ENCODE measurements at places on chromosomes 11 and 22.

GRCh38 chr11:86571273-86571948, 101.0 kb downstream of the ME3 start:
- no peak for DNase-seq

- no peak for DNase-seq
Observed at GRCh38 chr11:7672276-7672959, 882 bp downstream of the CYB5R2 start.

- no peak for DNase-seq
Observed at GRCh38 chr11:63614136-63614671, at the start of gene PLAAT3. TSS of gene PLAAT3 (minus strand) at chr11:63614433. CDS start at chr11:63614014, 419 bp downstream.

GRCh38 chr11:47179655-47179991, 2.9 kb upstream of the ARFGAP2 start:
- no peak for DNase-seq

DNA sequence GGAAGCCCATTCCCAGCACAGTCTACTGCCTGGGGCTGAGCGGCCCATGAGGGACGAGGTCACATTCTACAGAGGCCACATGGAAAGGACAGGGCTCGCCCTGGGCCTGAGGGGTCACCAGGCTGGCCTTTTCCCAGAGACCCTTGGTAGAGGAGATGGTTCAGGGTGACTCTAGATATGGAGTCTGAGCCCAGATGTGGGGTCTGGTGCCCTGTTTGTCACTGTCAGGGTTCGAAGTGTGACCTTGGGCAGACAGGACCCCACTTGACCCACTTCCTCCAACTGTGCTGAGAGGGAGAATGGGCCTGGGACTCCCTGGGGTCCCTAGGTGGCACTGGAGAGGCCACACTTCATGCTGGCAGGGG, 81.0 kb downstream of the MYEOV start:
- no peak for DNase-seq

DNA sequence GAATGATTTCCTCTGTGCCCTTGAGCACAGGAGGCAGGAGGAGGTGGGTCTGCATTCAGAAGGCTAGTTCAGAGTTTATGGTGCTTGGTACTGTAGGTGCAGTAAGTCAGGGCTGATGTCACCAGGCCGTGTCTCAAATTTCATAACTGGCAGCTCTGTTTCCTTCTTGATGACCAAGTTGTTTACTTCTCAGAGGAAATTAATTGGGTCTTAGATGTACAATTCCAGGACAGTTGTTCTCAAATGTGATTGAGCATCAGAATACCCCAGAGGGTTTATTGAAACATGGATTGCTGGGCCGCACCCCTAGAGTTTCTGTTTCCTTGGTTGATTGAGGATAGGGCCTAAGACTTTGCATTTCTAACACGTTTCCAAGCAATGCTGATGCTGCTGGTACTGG, 6.2 kb downstream of the AMOTL1 start:
- no peak for DNase-seq

DNA sequence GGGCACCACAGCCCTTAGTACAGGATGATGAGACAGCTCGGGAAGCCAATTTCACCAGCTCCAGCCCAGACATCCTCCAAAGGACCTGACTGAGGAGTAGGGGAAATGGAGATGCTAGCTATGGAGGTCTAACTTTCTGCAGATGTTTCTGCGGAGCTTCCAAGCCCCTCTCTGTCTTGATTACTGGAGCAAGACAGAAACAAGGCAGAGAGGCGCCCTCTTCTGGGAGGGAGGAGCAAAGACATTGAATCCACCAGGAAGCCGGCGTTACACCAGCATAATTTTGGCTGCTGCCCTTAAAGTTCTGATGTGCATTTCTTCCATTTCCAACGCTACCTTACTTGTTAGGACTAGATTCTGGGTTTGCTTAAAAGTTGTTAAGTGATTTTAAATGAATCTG, 107.3 kb upstream of the HSD17B12 start:
- DNase-seq: no peak

- DNase-seq: no peak
Observed at GRCh38 chr11:75293903-75294302, 53.3 kb downstream of the TPBGL start.

- no peak for DNase-seq
Observed at GRCh38 chr11:79744941-79745340, 304.1 kb upstream of the TENM4 start.

- DNase-seq: no peak
Observed at GRCh38 chr11:129352676-129353075, 23.0 kb upstream of the BARX2 start.

- DNase-seq: no peak
Observed at GRCh38 chr11:110019675-110020074, 73.5 kb upstream of the ZC3H12C start.

DNA sequence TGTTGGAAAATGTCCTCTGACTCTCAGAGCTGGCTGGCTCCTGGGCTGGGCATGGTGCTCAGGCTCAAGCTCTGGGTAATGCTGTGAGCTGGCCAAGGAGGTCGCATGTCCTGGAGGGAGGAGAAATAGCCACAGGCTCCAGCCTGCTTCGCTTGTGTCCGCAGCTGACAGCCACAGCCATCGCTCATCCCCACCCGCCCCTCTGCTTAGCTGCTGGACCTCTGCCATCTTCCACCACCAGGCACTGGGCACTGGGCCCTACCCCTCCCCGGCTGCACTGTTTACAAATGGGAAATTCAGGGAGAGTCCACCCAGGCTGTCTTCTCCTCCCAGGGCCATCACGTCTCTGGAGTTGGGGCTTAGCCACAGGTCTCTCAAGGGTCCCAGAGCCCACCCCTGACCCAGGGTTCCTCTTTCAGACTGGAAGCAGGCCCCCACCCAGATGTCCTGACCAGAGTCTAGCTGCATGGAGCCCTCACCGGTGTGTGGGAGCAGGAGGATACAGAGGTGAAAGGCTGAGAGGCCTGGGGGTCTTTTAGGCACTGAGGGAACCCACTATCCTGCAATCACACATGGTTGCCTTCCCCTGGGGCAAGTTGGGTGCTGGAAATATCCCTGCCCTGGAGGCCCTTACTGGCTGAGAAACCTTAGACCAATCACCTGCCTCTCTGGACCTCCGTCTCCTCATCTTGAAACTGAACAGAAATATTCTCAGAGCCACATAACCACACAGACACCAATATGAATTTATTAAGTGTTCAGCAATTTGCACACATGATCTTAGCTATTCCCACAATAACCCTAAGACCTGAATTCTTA, 62.7 kb downstream of the CD82 start:
- no peak for DNase-seq

- DNase-seq: no peak
Observed at GRCh38 chr11:74953451-74953850, 4.4 kb downstream of the SPCS2 start.

- no peak for DNase-seq
Observed at GRCh38 chr11:76232026-76232665, 25.8 kb upstream of the WNT11 start.

DNA sequence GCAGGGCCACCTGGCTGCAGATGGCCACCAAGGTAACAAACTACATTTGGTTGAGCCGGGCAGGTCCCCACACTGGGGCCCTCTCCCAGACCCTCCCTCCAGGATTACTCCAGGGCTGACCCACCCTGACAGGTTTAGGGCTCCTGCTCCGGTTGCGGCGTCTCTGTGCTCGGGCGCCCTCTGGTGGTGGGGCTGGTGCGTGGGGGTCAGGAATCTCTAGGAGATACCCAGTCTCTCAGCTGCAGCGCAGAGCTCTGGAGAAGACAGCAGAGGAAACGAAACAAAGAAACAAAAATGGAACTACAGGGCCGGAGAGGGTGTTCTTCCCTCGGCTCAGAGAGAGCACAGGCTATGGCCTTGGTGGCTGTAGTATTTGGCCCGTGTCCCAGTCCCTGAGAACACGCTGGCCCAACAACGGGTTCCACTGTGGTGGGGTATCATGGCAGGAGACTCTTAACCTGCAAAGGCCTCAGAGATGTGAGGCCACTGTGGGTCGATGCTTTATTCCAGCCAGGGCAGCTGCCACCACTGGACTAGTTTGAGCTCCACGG, 2.4 kb downstream of the C11orf96 start:
- DNase-seq: no peak

DNA sequence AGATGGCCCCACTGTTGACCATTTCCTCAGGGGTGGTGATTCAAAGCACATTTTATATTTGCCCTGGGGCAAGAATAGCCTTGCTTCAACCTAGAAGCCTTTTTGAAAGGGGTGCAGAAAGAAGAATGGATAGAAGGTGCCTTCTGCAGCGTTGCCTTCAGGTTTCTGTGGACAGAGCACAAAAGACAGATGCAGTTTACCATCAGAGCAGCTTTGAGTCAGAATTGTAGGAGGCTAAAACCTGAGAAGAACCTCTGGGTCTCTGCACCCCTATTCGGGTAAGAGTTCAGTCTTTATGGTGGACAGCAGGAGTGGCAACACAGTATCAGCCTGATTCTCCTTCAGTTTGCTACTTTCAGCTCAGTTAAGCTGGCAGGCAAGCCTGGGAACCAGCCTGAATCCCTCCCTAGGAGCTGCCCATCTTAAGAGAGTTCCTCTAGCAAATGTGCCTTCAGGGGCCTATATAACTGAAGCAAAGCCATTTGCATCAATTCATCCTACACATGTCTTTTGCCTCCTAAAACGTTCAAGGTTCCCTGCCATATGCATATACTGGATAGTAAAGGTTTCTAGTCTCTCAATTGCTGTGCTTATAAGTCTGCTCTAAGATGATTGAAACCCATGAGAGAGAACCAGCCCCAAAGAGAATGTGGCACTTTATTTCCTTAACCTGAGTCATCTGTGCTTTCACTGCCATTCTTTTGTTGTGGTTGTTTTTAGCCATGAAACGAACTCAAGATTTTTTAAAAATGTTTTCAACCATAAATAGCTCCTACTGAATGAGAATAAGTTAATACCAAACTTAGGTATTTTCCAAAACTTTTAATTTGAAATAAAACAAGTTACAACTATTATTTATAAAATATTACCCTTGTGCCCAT, 123.0 kb downstream of the TRIM44 start:
- DNase-seq: no peak

DNA sequence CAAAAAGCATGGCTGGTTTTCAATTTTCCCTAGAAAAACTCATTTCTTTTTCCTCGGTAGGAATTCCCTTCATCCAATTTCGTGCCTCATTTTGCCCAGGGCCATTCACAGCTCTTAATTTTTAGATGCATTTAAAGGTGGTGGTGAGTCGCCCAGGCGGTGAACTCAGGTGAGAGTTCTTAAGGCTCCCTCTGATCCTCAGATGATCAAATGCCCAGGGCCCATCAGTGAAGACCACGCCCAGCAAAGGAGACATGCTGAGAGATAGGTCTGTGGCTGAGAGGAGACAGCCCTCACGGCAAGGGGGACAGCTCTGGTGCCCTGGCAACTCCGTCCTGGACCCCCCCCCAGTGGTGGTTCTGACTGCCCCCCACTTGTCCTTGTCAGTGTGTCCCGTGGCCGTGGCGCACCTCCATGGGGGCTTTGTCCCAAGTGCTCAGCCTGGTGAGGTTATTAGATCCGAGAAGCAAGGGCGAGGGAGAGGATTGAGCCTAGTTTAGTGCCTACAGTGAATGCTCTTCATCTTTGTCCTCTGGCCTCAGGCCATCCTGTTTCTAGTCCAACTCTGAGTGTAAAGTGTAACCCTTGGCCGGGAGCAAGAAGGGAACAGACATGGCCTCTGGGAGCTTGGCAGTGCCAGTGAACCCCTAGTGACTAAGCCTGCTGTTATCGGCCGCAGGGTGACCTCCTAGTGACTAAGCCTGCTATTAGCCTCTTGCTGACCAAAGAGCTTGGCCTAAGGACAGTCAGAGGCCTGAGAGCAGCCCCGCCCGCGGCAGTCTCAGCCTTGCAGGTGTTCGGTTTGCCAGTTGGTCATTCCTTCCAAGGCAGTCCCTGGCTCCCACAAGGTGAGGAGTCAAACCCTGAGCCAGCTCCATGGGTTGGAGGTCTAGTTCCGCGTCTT, 83.5 kb downstream of the CTTN start:
- DNase-seq: peak; percentile 72

- no peak for DNase-seq
Observed at GRCh38 chr11:17333799-17334586, 17.6 kb upstream of the NCR3LG1 start.

GRCh38 chr22:44029069-44029468, 5.0 kb downstream of the PARVB start:
- DNase-seq: no peak

DNA sequence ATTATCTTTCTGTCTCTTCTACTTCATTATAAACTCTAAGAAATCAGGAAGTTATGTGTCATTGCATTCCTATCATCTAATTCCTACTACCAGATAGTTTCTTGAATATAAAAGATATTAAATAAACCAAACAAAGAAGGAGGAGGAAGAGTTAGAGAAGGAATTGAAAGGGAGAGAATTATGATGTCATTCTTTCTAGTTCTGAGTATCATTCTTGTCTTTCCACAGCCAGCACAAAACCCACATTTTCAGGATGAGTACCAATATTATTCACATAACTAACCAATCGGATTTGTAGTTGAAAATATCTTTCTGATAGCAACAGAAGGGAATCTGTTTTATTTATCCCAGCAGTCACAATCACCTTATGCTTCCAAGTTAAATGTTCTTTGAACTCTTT, 13.3 kb downstream of the MS4A13 start:
- DNase-seq: no peak

GRCh38 chr11:58495906-58496305, 12.0 kb downstream of the OR5B21 start:
- DNase-seq: no peak

GRCh38 chr11:32451808-32452207, 16.5 kb upstream of the WT1 start:
- DNase-seq: no peak

All from HS-27A (cell line).